ENCODE measurements at places on chromosomes 2 and 18.

DNA sequence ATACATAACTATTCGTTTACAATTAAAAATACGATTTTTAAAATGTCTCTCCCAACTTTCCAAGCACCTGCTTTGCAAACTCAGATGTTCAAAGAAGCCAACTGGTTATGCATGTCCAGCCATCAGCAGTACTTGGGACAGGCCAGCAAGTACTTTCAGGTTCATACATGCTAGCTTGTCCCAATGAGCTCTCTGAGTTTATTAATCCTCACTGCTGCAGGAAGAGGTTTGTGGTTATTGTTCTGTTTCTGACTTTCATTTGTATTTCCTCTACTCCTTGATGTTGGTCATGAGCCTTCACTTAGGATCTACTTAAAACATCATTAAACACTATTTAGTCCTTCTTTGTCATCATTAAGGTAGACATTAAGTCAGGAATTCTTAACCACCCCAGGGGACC, 374.1 kb downstream of the LRATD1 start:
- no peak for DNase-seq

DNA sequence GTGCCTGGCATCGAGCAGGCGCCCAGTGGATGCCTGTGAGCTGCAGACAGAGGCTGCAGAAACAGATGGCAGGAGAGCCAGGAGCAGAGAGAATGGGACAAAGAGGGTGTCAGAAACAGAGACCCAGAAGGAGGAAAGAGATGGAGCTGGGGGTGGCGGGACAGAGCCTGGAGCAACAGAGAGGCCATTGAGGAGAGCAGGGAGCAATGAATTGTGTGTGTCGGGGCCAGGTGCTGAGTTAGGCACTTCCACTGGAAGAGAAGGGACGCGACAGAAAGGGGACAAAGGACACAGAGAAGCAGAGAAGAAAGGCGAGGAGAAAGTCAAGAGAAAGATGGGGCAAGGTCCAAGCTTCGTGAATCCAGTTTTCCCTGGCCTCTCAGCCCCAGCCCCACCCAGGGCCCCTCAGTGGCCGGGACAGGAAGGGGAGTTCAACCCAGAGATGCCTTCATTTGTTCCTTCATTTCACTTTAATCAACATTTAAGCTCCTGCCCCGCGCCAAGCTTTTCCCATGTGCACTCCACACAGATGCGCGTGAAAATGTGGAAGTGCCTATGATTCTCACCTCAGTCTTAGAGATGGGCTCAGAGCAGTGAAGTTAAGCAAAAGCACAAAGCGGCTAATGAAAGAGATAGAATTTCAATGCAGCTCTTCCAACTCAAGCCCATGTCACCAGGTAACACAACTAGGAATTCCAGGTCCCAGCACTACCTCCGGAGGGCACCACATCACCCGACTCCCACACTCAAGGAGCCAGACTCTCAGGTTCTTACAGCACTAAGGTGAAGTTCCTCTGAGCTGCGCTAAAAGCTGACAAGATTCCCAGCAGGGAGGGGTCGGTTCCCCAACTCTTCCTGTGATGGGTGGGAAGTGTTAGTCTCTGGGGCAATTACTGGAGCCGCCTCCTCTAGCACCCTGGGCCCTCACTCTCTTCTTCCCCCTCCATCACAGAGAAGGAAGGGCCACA, 55.1 kb downstream of the TNS1 start:
- no peak for DNase-seq

DNA sequence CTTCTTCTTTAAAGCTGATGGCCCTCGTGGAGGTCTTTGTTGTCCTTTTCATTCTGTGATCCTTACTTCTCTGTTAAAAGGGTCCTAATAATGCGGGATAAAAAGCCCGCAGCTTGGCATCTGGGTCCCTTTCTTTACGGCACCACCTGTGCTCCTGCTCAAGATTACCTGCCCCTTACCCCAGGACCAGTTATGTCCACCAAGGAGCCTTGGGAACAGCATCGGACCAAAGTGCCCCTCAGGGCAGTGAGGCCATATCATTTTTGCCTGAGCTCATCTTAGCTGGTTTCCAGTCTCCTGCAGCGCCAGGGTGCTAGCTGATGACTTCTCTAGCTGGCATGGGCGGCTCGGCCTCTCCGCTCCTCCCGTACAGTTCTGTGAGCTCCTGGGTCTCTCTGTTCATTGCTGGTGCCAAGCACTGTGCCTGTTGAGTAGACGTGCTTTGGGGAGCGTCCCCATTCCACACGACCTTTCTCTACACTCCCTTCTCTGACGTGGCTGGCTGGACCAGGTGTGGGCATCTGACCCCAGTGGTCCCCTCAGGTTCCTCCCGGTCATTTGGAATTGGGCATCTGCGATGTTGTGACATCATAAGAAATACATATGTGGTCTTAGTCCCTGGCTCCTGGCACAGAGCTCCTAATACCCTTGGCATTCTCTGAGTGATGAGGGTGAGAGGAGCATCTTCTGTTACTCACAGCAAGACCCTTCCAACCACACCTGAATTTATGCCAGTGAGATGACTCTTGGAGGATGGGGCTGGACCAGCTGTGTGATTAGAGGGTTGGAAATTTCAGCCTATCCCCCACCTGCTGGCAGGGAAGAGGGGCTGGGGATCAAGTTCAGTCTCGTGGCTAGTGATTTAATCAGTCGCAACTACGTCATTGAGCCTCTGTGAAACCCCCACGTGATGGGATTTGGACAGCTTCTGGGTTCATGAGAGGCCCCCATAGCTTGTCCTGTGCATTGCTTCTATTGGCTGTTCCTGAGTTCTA, 134.2 kb upstream of the HS6ST1 start:
- no peak for DNase-seq

GRCh38 chr2:189579585-189580186, 900 bp downstream of the SLC40A1 start:
- peak; percentile 75 for DNase-seq

GRCh38 chr2:9751831-9752230, 91.4 kb upstream of the TAF1B start:
- no peak for DNase-seq

DNA sequence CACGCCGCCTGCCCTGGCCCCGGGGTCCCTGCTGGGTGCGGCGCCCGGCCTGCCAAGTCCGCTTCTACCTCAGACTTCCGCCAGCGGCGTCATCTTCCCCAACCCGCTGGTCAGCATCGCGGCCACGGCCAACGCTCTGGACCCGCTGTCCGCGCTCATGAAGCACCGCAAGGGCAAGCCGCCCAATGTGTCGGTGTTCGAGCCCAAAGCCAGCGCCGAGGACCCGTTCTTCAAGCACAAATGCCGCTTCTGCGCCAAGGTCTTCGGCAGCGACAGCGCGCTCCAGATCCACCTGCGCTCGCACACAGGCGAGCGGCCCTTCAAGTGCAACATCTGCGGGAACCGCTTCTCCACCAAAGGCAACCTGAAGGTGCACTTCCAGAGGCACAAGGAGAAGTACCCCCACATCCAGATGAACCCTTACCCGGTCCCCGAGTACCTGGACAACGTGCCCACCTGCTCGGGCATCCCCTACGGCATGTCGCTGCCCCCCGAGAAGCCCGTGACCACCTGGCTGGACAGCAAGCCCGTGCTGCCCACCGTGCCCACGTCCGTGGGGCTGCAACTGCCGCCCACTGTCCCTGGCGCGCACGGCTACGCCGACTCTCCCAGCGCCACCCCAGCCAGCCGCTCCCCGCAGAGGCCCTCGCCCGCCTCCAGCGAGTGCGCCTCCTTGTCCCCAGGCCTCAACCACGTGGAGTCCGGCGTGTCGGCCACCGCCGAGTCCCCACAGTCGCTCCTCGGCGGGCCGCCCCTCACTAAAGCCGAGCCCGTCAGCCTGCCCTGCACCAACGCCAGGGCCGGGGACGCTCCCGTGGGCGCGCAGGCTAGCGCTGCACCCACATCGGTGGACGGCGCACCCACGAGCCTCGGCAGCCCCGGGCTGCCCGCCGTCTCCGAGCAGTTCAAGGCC, 13.7 kb downstream of the SALL3 start:
- no peak for DNase-seq

DNA sequence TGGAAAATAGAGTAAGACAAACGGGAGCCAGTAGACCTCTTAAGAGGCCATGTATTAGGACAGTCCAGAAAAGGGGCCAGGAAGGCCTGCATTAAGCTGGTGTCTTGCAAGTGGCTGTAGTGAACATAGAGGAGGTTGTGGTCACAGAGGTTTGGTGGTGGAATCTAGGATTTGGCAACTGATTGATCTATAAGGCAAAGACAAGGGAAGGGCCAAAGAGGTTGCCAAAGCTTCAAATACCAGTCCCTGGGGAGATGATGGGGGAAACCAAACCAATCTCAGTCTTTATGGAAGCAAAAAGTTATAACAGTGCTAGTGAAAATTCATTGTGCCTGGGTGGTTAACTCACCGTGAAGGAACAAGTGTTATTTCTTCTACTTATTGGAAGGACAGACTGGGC, 28.7 kb upstream of the RTN4 start:
- DNase-seq, result no peak

DNA sequence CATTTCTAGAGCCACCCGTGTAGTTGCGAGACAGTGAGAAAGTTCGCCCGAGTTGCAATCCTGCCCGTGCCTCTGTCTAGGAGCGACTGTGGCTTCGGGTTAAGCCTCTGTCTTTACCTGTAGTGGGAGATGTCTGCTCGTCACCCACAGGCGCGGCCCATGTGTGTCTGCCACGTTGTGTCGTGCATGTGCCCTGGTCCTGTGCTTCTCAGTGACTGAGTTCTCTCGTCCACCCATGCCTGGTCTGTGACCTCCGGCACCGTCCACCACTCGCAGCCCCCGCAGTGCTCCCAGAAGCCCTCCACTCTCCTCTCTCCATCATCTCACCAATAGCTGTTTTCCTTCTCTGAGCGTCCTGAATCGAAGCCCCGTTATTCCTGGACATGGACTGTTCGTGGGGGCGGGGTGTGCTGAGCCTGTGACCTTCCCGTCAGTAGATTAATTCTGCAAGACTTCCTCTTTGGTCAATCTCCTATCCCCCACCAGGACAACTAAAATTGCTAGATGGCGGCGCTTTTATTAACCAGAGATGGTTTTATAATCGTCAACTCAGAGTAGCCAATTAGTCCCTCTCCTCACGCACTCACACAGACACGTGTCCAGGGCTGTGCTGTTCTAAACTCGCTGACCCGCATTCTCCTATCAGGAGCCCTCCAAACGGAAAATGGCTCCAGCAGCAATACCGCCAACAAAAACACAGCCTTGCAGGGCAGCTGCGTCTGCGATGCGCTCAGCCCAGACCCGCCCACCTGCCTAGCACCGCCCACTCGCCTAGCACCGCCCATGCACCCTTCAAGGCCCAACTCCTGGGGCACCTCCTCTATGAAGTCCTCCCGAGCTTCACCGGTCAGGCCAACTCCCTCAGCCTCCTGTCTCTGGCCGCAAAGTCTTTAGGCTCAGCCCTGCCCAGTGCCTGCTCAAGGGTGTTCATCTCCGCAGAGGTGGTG, 119.4 kb downstream of the TWIST2 start:
- no peak for DNase-seq

DNA sequence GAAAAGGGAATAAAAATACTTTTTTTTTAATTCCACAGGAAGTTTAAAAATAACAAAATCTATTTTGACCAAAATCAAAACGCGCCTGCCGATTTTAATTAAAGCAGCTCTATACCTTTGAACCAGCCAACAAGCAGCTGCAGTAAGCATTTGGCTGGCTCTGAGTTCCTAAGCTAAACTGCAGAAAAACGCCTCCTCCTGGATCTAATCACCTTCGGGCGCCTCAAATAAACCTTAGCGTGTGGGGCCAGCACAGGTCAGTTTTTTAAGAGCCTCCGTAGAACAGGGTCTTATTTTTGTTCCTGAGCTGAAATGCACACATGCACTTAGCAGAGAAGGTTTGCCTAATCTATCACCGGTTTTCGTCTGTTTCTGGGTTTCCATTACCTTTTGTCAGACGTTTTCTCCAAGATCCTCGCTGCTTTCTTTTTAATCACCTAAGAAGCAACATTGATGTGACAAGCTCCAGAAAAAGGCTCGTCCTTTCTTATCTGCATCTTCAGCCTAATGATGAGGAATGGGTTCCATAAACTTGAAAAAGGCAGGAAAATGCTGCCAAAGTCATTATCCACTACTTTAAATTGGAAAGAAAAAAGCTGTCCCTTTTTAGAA, 64.7 kb upstream of the HNRNPA3 start:
- no peak for DNase-seq

DNA sequence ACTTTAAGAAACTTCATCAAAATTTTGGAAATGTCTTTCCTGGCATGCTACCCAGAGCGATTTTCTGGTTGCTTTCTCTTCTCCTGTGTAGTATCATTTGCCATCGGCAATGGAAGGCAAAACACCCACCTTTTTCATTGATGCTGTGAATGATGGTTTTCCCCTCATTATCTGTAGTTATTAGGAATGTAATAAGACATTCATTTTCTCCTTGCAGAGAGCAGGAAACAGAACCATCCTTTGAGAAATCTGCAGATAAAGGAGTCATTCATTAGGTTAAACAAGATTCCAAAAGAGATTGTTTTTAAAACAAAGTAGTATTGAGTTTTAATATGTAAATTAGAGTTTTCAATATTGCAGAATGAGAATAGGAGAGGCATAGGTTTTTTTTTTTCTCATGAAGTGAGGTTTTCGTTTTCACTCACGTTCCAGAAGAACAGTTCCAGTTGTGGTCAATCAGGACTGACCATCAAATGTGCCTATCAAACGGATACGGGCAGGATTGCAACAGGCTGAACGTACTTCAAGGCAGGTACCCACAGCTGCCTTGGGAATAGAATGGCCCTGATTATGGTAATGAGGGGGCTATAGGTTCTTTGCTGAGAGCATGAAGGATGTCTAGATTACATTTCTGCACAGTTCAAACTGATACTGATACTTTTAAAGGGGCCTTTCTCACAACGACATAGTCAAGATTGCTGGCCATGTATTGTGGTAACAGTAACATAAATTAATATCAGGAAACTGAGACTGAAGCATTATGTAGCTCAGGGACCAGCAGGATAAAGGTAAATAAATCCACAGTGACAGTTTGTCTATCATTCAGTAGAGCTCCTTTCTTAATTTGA, 49.8 kb upstream of the PLA2R1 start:
- peak; percentile 80 for DNase-seq

DNA sequence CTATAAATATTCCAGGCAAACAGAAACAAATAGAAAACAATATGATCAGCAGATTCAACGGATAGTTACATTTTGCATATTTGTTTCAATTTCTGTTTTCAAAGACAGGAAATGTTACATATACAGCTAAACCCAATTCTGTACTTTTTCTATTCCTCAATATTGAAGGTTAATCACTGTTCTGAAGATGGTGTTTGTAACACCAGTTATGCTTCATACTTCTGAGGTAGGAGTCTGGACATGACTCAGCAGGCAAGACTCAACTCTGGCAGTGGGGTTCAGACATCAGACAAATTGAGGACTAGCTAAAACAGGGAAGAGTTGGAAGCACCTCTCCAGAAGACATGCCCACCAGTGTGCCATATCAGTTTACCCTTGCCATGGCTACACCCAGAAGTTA, 16.6 kb downstream of the SERPINB13 start:
- no peak for DNase-seq

- DNase-seq, result no peak
These were observed 175.8 kb upstream of the MSH6 start for GRCh38 chr2:47607005-47607679.

GRCh38 chr2:20348542-20348941, 2.1 kb downstream of the PUM2 start:
- no peak for DNase-seq

DNA sequence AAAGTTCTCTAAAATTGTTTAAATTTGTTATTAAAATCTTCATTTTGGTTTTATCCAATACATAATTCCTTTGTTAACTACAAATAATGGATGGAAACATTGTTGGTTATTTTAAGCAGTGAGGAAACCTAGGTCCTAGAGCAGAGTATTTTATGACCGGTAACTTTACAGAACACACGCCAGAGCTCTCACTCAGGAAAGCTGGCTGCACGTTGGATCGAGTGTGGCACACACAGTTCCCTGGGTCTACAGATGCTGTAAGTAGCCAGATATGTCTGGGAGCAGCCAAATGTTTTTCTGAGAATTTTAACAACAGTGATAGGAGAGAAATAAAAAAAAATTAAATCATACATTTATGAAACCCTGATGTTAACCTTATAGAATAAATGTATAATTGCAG, 264.4 kb downstream of the ZNF407 start:
- no peak for DNase-seq
